ENCODE measurements at places on chromosomes 2 and 18. TPM values are rescaled to one million over a fixed set of nuclear protein-coding genes. Genes with fewer than 3 reads are reported as not detected.

Gene MAIP1
- 43.1 TPM for polyA plus RNA-seq

Gene GALNT14
- 90.3 TPM for polyA plus RNA-seq

GRCh38 chr2:30371772-30372373 is 75.2 kb upstream of the LCLAT1 start:
- DNase-seq = no peak

DNA sequence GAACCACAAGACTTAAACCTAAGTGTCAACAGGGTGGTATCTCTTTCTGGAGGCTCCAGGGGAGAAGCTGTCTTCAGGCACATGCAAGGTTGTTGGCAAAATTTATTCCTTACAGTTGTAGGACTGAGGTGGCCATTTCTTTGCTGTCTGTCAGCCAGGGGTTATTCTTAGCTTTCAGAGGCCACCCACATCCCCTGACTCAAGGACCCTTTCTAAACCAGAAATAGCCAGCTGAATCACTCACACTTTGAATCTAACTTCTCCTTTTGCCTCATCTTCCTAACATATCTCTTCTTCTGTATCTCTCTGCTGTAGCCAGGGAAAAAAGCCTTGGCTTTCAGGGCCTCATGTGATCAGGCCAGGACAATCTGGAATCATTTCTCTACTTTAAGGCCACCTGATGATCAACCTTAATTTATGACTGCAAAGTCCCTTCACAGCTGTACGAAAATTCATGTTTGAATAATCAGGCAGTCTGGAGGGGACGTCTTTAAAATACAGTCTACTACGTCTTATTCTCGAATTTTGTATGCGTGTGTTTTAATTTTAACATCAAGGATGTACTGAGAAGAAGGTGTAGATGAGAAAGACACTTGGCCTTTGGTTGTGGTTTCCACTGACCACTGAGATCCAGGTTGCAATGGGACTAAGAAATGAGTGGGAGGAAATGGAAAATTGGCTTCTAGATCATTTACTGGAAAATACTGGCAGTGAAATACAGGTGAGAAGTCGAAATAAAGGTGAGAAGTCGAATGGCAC is 90.4 kb downstream of the DOCK10 start:
- DNase-seq = no peak

DNA sequence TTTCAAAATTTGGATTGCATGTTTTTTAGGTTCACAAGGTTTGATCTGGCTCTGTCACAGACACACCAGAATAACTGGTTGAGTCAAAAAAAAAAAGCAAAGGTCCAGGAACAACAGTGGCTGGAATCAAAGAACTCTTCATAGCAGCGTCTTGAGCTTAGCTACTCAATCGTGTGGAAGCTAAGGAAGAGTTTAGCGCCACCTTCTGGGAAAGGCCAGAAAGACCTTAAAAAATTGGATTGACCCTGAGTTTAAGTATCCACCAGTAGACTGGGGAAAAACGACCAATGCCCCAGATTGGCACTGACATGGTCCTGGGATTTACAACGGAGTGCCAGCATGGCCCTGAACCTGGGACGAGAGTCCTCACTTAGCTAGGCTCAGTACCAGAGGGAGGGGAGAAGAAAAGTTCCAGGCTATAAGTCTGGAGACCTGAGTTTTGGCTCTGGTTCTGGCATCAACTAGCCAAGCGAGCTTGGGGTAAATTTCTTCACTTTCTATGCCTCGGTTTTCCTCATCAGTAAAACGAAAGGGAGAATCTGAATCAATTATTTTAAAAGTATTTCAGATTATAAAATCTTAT is 71.1 kb upstream of the TFCP2L1 start:
- DNase-seq = peak; percentile 89

DNA sequence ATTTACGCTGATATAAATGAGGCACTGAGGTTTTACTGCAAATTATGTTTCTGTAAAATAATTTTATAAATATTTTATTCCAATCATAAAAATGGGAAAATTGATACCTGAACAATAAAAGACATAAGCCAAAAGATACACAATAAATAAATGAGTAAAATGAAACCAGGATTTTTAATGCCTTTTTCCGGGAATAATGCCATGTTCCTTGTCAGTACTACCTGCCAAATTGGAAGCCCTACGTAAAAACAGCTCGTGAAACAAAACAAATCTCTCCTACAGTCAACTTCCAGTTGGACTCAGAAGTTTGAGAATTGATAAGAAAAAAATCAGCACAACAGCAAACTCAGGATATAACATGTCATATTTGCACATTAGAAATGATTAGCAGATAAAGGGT is 18.0 kb downstream of the GALNT3 start:
- no peak for DNase-seq

GRCh38 chr2:226661789-226662545 is 137.7 kb downstream of the IRS1 start:
- peak; percentile 70 for DNase-seq
